Neural crest cell (in vitro differentiated cells): ENCODE measurements at places on chromosomes 11 and 22. TPM values are rescaled to one million over a fixed set of nuclear protein-coding genes. Genes with fewer than 3 reads are reported as not detected.

DNA sequence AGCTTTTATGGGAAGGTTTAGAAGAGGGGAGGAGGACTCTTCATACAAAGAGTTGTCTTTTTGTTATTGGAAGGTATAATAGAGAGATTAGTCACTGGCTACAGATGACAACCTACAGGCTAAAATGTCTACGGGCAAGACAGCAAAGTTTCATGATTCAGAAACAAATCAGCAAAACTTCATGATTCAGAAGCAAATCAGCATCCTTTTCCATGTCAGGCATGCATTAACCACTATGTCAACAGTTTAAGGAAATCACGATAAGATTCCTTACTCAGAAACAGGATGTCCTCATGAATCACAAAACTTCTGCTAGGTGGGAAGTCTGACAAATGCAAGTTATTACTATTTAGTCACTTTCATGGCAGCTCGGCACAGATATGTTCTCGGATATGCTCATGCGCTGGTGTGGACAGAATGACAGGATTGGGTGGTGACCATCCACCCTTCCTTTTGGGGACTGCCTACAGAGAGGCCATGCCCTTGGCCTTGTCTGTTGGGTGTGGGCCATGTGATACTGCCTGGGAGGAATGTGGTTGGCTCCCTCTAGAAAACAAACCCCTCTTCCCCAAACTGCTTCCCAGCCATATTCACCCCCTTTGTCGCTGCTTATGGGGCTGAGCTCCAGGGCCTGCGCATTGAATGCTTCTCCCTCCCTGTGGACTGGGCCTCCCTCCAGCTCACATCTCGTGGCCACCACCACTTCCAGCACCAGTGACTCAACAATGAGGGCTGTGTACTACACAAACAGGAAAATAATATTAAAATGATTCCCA lies 10.1 kb downstream of the C11orf91 start:
- H3K4me3 ChIP-seq = no peak overlapping the region
- no peak for DNase-seq
- no peak overlapping the region for H3K27ac ChIP-seq

Gene BIRC3
- 0.16 and 0.33 TPM in 2 replicates for total RNA-seq

Gene C11orf42
- total RNA-seq = not detected in 2 replicates

DNA sequence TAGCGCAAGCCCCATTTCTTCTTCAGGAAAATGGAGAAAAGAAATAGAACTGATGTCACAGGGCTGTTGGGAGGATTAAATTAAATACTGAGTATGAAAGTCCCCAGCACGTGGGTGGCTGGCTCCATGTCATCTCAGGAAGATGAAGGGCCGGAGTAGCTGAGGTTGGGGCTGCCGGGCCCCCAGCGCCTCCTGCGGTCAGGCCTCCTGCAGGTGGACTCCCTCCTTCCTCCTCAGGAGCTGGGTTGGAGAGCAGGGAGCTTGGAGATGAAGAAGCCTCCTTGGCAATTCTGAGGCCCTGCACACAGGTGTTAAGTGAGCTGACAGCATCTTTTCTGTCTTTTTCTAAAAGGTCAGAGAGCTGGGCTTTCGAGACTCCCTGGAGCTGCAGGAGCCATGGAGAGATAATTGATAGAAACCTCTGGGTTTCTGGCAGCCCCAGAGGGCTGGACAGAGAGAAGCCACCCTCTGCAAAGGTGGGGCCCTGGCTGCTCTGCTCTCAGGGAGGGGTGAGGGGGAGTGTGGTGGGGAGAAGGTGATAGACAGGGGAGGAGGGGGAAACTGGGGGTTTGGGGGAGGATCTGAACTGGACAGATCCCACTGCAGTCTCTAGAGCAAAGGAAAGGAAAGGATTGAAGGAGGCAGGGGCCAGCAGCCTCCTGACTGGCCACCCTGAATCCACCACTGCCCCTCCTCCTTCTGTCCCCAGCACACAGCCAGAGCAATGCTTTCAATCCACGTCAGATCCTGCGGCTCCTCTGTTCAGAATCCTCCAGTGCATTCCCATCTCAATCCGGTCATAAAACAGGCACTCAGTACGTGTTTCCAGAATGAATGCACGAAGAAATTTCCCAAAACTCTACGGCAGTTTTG lies 210.8 kb downstream of the CEP164 start:
- H3K4me1 ChIP-seq = peaks cover 20% of the 10 kb centered on the region
- H3K4me3 ChIP-seq = no peak overlapping the region
- H3K27me3 ChIP-seq = no peaks in the 10 kb centered on the region
- H3K36me3 ChIP-seq = no peaks in the 10 kb centered on the region
- no peak for DNase-seq

DNA sequence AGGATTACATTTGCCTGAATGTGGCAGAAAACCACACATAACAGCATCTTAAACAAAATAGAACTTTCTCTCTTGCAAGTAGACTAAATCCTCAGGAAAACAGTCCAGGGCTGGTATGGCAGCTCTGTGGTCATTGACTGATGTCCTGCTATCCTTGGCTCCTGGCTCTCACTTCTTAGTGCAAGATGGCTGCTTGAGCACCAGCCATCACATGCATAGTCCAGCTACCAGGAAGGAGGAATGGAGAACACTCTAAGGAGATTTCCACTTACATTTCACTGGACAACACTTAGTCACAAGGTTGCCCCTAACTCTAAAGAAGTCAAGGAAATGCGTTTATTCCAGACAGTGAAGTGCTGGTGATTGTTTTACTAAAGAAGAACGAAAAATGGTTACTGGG lies 13.6 kb downstream of the RIBC2 start:
- peaks cover 4% of the 10 kb centered on the region for H3K36me3 ChIP-seq
- no peak for DNase-seq
- no peak overlapping the region for H3K4me3 ChIP-seq
- peaks cover 3% of the 10 kb centered on the region for H3K4me1 ChIP-seq
